ENCODE measurements at places on chromosomes 16 and 17.

DNA sequence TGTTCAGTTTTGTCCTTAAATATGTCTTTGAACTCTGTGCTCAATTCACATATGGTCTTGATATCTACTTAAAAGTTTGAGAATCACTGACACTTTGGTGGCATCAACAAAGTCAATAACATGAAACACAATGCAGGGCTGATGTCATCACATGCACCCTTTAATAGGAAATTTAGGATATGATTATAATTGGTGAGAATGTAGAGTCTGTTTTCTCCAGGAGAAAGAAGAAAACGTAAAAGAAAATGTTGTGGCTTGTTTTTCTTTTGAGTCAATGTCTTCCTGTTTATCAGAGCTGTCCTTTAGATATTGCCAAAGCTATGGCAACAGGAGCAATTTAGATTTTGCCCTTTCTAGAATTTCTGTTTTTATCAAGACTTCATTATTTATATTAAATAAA is 396.9 kb downstream of the CDH13 start:
- DNase-seq = no peak

GRCh38 chr16:70725024-70725911 is 39.4 kb upstream of the MTSS2 start:
- DNase-seq = no peak

GRCh38 chr16:7731141-7731540 is 398.5 kb downstream of the RBFOX1 start:
- DNase-seq = no peak

DNA sequence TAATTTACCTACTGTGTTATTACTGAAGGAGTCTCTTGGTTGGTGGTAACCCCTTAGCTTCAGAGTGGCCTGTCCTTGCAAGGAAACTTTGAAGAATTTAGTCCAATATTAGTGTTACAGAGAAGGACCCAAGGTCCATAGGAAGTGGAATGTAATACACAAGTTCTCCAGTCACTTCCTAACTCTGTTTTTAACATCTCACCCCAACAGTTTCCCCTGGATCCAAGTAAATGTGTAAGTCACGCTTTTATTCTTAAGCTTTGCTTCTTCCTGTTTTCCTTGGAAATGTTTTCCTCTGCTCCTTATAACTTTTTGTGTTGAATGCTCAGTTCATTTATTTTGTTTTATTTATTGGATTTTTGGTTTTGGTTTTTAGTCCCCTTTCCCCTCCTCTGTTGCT is 25.9 kb upstream of the RPRML start:
- no peak for DNase-seq

DNA sequence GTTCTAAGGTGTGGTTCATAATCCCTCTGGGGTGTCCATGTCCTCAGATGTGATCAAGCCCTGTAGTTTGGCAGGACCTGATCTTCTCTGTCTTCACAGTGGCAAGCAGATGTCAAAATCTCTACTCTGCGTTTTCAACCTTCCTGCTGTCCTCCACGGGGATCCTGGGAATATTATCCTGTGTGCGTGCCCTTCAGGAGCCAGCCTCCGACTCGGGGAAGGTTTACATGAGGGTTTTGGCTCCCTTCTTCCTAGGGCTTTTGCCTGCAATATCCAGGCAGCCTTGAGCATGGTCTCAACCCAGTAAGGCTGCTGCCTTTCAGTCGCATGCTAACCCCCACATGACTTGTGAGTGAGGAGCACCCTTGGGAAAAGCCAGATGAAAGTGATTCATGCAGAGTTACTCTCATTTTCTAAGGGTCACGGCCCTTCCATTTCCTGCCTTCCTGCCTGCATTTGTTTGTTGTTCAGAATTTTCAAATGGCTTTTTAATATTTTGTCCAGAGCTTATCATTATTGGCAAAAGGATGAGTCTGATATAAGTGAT is 202.2 kb upstream of the CHMP6 start:
- peak; percentile 91 for DNase-seq

DNA sequence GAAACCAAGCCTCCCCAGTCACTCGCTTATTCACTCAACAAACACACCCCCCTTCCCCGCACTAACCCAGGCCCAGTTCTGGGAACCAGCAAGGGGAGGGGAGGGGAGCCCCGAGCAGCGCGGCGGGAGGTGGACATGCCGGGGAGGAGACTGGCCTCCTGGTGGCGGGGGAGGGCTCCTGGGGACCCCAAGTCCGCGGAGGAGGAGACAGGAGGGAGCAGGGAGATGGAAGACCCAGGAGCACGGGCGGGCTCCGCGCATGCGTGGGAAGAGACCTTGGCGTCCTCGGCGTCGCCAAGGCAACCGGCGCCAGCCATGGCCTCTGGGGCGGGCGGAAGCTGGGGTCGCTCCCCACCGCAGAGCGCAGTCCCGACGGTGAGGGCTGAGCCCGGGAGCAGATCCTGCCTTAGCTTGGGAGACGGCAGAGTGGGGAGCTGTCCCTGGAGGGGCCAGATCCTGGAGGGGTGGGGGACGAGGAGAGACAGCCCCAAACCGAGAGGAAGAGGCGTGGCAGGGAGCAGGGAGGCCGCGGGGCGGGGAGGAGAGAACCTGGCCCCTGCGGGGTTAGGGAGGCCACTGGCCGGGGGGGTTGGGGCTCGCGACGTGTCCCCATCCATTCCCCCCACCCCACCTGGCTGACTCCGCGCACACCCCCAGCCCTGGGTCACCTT is at the start of gene PRR29:
TSS of gene PRR29 (plus strand) at position 302 of the 671 bp plus-strand sequence. CDS start at position 316, 14 bp downstream.
- DNase-seq = peak; percentile 65

- DNase-seq = no peak
These were observed 43.7 kb upstream of the METRNL start for GRCh38 chr17:83035722-83036121.

DNA sequence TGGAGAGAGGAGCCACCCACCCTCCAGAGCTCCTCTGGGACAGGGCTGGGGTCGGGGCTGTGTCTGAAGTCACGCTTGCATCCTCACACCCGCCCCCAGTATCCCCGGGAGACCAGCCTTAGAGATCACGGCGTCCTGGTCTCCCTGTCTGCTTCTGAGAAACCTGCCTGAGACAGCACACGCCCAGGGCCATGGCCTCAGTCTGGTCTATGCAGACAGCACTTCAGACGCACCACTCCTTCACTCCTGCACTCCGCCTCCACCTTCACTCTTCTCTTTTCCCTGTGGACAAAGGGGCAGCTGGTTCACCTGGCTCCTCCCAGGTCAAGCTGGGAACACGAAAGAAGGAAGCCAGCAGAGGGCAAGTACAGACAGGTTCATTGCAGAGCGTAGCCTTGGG is 248.0 kb upstream of the GSE1 start:
- DNase-seq = no peak

Data from fibroblast of skin of scalp (primary cell).